IMR-90 (cell line): ENCODE measurements at places on chromosomes 3 and 15. TPM values are rescaled to one million over a fixed set of nuclear protein-coding genes. Genes with fewer than 3 reads are reported as not detected.

The THRB gene
- under 0.01 TPM in 1 of 2 replicates, not detected in the other for total RNA-seq

The ISLR2 gene
- total RNA-seq: not detected in 2 replicates

The ADAMTSL3 gene
- total RNA-seq: under 0.01 TPM in 1 of 2 replicates, not detected in the other

The KLF15 gene
- total RNA-seq: under 0.01 and 0.18 TPM in 2 replicates

The GOLGA8G gene
- total RNA-seq: not detected in 2 replicates

The DNAH12 gene
- total RNA-seq: under 0.01 TPM in 2 replicates

The GHSR gene
- total RNA-seq: not detected in 2 replicates

The ADGRG7 gene
- total RNA-seq: not detected in 2 replicates

The BFSP2 gene
- total RNA-seq: not detected in 2 replicates

The MYZAP gene
- not detected in 2 replicates for total RNA-seq

The UBE3A gene
- 53.2 and 69.7 TPM in 2 replicates for total RNA-seq

The KBTBD13 gene
- not detected in 2 replicates for total RNA-seq

The CTXN2 gene
- total RNA-seq: not detected in 2 replicates
